ENCODE measurements at places on chromosomes 1 and 21. TPM values are rescaled to one million over a fixed set of nuclear protein-coding genes. Genes with fewer than 3 reads are reported as not detected.

RGS5 gene
- 2.8 TPM for total RNA-seq

RGS13 gene
- total RNA-seq: 0.23 TPM

LCE1C gene
- 0.77 TPM for total RNA-seq

GRCh38 chr1:231923491-231924041 is 297.0 kb downstream of the DISC1 start:
- H3K27ac ChIP-seq: no peak overlapping the region
- no peak for DNase-seq
- no peaks in the 10 kb centered on the region for H3K27me3 ChIP-seq
- peaks cover 1% of the 10 kb centered on the region for H3K4me1 ChIP-seq
- H3K4me3 ChIP-seq: no peak overlapping the region

DNA sequence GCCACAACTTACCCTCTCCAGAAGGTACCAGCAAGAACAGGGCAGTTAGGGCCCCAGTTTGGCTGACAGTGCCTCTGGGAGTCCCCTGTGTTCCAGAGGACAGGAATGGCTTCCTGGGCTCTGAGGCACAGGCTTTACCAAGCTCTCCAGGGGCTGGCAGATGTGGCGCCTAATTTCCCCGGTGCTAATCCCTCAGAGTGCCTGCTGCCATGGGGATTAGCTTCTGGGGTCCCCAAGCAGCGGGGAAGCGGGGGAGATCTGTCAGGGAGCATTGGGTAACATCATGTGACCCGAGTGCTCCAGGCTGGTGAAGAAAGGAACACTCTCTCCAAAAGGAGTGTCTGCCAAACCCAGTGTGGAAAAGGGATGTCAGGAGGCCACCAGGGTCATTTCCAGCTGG is at the start of gene LACTBL1:
TSS of gene LACTBL1 (minus strand) at position 107 of the 400 bp plus-strand sequence. CDS start 550 bp downstream, outside the sequence.
- no peaks in the 10 kb centered on the region for H3K36me3 ChIP-seq
- no peaks in the 10 kb centered on the region for H3K4me1 ChIP-seq
- no peaks in the 10 kb centered on the region for H3K27me3 ChIP-seq
- no peak for DNase-seq

GRCh38 chr1:243346468-243346867 is 90.6 kb downstream of the SDCCAG8 start:
- no peak overlapping the region for H3K27ac ChIP-seq
- no peaks in the 10 kb centered on the region for H3K27me3 ChIP-seq
- DNase-seq: no peak
- H3K4me3 ChIP-seq: no peak overlapping the region
- no peaks in the 10 kb centered on the region for H3K36me3 ChIP-seq

GRCh38 chr1:109116286-109116685 is 2.4 kb downstream of the ELAPOR1 start:
- H3K27me3 ChIP-seq: peaks cover 11% of the 10 kb centered on the region
- no peaks in the 10 kb centered on the region for H3K36me3 ChIP-seq
- no peak overlapping the region for H3K27ac ChIP-seq
- DNase-seq: no peak

DNA sequence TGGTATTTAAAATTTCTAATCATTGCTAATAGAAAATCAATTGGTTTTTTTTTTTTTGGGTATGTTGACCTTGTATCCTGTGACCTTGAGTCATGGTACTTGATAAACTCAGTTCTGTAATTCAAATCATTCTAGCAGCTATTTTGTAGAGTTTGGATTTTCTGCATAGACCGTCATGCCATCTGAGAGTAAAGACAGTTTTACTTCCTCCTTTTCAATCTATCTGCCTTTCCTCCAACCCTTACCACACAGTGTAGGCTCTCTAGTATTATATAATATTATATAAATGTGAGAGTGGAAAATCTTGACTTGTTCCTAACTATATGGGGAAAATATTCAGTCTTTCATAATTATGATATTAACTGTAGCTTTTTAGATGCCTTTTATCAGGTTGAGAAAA is 7.0 kb downstream of the TDRD5 start:
- H3K4me3 ChIP-seq: no peak overlapping the region
- no peak for DNase-seq
- H3K36me3 ChIP-seq: no peaks in the 10 kb centered on the region

Measured in GM12878 (cell line).